ENCODE measurements at places on chromosomes 7 and 10.

GRCh38 chr7:20330239-20330927 lies at the start of gene ITGB8:
Gene ITGB8 (plus strand): TSS chr7:20330900. CDS start chr7:20331807, 907 bp downstream.
- DNase-seq = no peak

DNA sequence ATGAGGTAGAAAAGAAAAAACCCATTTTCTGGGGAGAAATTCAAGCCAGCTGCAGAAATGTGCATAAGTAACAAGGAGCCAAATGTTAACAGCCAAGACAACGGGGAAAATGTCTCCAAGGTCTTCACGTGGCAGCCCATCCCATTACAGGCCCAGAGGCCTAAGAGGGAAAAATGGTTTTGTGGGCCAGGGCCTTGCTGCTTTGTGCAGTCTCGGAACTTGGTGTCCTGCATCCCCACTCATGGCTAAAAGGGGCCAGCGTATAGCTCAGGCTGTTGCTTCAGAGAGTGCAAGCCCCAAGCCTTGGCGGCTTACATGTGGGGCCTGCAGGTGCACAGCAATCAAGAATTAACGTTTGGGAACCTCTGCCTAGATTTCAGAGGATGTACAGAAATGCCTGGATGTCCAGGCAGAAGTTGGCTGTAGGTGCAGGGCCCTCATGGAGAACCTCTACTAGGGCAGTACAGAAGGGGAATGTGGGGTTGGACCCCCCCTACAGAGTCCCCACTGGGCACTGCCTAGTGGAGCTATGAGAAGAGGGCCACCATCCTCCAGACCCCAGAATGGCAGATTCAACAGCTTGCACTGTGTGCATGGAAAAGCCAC lies 9.0 kb downstream of the ORC5 start:
- DNase-seq = no peak

GRCh38 chr10:132648072-132648850 lies 110.7 kb downstream of the INPP5A start:
- no peak for DNase-seq

GRCh38 chr10:132838346-132838970 lies 52.5 kb upstream of the NKX6-2 start:
- no peak for DNase-seq

GRCh38 chr10:27319752-27320431 lies 79.3 kb upstream of the ACBD5 start:
- DNase-seq = no peak

DNA sequence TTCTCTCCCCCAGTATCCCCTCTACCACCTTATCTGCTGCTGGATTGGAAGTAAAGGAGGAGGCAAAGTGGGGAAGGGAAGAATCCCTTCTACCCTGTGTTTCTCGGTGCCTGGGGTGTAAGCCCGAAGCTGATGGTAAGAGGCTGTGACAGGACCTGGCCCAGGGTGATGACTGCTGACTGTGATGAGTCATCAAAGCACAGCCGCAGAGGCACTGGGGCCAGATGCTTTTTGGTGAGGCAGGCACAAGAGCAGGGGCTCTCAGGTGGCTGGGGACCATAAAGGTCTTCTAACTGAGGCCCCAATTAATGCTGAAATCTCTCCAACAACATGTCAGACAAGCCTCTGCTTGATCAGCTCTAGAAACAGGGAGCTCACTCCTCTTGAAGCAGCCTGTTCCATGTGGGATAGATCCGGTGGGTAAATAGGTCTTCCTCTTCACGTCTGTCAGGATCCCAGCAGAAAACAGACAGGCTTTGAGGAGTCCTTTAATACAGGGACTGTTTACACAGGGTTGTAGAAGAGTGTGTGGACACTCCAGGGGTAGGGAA lies 86.1 kb upstream of the PCBD1 start:
- no peak for DNase-seq
